CD4-positive, alpha-beta T cell treated with Interleukin-21 for 1 hour (primary cell): ENCODE measurements at places on chromosomes 1 and 21.

DNA sequence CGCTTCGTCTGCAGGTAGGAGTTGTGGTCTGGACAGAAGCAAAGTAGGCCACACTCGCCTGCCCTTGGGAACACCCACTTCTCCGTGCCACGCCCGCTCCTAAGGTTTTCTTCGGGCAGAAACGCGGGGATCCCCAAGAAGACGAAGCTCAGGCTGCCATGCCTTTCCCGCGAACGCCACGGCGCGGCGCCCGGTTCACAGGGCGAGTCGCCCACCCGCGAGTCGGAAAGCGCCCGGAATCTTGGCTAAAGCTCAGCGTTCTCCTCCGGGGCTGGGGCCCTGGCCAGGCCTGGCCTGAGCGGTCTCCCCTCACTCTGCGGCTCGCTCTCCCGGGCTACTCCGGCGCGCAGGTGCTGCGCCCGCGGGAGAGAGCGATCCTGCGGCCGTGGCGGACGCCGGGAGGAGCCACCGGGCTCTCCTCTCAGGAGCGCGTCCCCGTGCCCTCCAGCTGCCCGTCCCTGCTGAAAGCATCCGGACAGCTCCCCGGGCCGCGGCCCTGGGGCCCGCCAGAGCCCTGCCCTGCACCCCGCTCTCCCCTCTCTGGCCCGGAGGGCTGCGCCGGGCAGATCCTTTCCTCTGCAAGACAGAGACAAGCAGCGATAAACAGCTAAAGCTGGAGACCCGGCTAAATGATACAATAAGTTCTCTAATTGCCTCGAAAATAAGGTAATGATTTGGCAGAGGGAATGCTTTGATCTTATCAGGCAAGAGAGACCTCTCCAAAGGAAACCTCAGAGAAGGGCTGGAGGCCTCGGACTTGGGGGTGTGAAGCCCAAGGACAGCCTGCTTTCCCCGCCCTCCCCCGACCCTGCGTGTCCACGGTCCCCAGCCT lies 6.7 kb upstream of the WNT2B start:
- DNase-seq, result peak; percentile 52

DNA sequence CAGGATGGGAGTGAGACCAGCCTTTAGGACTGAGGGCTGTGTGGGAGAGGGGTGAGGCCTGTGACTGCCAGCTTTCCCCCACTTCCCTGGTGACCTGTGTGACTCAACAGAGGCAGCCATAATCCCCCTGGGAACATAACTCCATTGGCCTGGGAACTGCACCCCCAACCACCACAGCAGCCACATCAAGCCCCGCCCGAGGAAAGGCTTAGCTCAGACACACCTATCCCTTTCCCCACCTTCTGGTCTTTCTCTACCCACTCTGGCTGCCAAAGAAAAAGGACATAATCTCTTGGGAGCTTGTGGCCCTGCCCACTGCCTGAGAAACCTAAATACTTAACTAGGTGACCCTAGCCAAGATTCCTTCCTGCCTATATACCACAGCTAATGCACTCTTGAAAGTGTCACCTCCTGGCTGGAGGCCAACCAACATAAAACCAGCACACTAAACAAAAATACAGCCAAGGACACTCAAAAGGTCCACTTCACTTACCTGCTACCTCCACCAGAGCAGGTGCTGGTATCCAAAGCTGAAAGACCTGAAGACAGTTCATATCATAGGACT lies 406.6 kb upstream of the CAMK1G start:
- DNase-seq, result no peak

DNA sequence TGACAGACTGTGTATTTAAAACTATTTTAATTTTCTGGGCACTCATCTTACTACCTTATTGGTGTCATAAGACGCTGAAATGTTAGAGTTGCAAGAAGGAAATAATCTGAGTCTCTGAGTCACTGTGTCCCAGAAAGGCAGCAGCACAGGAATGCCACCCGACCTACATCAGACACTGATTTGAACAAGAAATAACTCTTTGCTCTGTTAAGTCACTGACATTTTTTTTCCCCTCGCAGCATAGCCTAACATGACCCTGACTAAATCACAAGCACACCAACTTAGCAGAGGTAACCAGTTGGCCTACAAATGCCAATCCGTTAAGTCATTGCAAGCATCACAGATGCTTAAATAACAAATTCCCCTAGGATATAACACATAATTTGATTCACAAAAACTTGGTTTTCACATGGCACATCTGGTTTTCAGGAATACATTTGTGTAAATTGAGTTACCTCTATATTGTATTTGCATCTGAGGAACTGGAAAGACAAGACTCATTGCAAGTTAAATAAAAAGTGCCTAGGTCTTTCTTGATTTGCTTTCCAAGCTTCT lies 349.1 kb downstream of the SEC16B start:
- no peak for DNase-seq

GRCh38 chr1:167457936-167458584 lies 60.3 kb downstream of the CD247 start:
- no peak for DNase-seq

DNA sequence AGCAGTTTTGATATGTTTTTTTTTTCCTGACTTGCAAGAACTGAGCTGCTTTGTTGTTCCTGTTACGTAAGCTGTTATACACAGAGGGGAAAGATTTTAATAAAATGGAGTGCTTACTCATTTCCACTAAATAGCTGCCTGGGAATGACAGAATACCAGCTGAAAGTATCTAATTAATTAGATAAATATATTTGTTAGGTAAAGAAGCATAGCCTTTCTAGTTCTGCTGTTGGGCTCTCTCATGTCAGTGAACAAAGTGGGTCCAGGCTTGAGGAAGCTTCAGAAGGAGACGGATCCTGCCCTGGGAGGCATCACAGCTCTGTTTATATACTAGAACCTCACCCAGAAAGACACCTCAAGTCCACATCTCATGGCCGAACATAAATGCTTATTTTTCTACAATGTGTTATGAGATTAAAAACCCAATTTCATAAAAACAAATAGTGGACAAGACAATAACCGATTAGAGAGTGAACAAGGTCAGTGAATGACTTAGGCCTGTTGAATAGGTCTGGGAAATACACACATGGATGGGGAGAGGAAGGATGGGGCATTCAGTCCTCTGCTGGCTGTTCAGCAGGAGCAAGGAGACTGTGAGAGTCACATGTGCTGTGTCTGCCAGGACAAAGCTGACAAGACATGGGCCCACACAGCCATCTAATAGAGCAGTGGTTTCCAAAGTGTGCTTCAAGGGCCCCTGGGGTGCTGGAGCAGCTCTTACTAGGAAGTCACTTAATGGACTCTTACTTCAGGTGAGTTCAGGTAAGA lies 20.6 kb downstream of the TRAF5 start:
- DNase-seq, result no peak

- DNase-seq, result no peak
Observed at GRCh38 chr1:192224396-192224795, 66.1 kb downstream of the RGS18 start.

DNA sequence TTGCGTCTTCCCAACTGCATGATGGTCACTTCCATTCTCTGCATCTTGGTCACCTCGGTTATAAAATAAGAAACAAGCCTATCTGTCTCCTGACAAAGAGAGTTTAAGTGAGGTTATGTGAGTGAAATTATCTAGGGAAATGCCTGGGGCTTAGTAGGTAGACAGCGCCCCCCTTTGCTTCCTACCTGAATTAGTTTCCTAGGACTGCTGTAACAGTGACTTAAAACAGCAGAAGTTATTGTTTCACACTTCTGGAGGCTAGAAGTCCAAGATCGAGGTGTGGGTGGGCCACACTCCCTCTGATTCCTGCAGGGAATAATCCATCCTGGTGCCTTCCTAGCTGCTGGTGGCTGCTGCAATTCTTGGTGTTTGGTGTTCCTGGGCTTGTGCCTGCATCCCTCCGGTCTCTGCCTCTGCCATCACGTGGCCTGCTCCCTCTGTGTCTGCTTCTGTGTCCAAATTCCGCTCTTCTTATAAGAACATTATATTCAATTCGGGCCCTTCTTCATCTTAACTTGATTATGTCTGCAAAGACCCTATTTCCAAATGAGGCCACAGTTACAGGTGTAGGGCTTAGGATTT lies 92.6 kb downstream of the IGSF21 start:
- DNase-seq, result no peak

- DNase-seq, result no peak
Observed at GRCh38 chr1:208759255-208759654, 515.1 kb upstream of the PLXNA2 start.

DNA sequence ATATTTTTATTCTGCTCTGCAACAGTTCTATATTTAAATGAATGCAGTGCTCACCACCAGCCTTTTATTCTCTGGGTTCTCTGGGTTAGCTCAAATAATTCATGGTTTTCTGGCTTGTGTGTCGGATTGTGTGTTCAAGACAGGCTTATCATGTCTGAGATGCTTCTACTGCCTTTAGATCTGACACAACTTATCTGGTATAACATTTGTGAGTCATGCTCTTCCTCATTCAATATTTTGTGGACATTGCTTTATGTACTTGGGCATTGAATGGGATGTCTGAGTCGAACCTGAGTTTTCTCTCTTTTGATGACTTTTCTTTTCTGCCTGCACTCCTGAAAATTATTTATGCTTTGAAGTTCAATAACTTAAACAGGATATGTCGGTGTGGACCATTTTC lies 17.6 kb upstream of the PKP1 start:
- DNase-seq, result no peak

GRCh38 chr1:109946511-109946910 lies 35.9 kb downstream of the CSF1 start:
- DNase-seq, result no peak

GRCh38 chr21:27817074-27817473 lies 850.2 kb upstream of the ADAMTS5 start:
- DNase-seq, result no peak

GRCh38 chr1:55043011-55043410 lies 3.7 kb downstream of the PCSK9 start:
- DNase-seq, result no peak

GRCh38 chr1:17397910-17398695 lies 26.1 kb downstream of the PADI6 start:
- DNase-seq, result no peak

- peak; percentile 58 for DNase-seq
Observed at GRCh38 chr1:200139661-200140250, 112.2 kb downstream of the NR5A2 start.

DNA sequence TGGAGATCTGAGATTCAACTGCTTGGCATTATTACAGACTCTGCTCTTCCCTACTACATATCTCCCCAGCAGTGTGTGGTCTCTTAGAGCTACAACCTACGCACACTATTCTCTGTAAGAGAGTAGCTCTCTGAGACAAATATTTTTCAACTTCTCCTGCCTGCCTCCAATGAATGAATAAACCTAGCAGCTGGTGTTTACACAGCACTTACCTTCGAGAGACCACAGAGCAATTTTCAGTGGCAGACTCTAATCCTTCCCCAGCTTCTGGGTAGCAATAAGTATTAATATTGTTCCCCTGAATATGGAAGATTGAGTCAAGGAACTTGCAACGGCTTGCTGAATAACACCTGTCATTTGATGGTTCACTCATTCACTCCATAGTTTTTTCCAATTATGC lies 350.9 kb upstream of the SPAG17 start:
- DNase-seq, result no peak

DNA sequence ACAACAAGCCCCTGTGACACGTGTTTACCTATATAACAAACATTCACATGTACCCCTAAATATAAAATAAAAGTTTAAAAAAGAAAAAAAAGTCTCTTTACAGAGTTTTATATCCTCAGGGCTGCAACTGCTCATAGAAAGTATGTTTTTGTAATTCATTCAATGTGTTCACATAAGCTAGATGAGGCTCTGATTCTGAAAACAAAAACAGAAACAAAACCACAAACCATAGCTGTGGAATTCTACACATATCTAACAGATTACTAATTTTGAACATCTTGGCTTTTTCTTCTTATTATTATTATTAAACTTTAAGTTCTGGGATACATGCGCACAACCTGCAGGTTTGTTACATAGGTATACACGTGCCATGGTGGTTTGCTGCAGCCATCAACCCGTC lies 579.6 kb upstream of the ZRANB2 start:
- no peak for DNase-seq

- DNase-seq, result no peak
Observed at GRCh38 chr1:2310332-2311183, 80.8 kb downstream of the MORN1 start.

DNA sequence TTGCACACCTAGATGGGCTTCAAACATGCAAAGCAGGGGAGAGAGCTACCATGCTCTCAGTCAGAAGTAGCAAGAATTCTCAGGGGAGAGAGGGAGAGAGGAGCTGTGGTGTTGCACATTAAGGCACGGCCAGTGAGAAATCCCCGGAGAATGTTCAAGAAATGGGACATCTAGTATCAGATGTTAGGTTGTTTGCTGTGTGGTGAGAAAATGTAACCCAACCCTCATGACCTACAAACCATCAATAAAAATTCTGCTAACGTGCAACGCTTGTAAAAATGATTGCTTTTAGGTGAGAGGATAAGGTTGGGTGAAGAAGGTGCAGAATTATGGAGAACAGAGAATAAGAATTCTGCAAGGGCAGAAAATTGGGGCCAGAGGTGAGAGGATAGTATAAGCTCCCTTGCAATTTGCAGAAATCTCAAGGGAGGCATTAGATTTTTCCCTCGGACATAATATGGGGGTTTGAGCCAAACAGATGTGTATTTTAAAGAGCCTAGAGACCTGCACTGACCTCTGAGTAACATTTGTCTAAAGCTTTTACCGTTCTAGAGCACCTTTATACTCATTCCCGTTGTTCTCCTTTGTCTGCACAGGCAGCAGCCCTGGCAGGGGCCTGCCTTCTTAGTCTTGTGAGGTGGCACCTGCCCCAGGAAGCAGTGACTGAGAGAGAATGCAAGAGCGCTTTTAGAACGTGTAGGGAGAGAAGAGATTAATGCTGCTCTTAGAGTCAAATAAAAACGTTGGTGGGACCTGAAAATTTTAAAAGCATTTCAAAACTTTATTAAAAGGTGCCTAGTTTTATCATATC lies 25.4 kb upstream of the KIAA0040 start:
- no peak for DNase-seq

GRCh38 chr1:87495147-87495546 lies 166.5 kb downstream of the LMO4 start:
- DNase-seq, result no peak

DNA sequence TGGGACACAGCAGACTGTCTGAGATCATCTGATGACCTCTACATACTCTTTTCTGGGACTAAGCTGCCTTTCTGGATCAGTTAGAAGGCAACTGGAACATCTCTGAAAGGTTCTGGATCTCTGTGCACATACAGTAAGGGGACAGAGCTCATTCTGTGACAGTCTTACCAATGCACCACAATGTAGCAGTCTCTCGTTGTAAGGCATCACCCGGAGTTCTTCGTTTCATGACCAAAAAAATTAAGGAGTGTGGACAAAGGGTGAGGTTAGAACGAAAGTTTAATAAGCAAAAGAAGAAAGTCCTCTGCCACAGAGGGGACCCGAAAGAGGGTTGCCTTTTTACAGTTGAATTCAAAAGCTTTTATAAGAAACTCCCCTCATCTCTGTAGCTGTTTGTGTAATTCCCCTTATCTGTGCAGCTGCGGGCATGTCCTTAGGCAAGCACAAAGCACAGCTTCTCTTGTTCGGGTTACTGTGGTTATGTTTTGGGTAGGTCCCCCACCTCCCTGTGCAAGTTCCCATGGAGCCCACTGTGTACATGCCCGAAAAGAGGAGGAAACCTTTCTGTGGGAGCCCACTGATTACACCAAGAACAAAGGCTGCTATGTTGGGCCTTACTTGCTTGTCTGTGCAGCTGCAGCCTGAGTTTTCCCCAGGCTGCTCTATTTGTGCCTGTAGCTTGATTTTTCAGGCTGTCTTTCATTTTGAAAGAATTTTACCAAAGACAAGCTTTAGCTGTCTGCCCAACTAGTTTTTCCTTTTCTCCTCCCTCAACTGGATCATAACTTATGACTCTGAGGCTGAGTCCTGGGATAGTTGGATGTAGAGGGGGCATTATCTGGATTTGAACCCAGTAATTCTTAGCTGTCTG lies 53.1 kb upstream of the CACNA1E start:
- no peak for DNase-seq
